DMS 273 treated with DMSO at 0.1 percent for 48 hours (cell line): ENCODE measurements at places on chromosomes 6 and 20.
A peak's percentile ranks its signal among the peaks of the same experiment; 100 is the strongest.

DNA sequence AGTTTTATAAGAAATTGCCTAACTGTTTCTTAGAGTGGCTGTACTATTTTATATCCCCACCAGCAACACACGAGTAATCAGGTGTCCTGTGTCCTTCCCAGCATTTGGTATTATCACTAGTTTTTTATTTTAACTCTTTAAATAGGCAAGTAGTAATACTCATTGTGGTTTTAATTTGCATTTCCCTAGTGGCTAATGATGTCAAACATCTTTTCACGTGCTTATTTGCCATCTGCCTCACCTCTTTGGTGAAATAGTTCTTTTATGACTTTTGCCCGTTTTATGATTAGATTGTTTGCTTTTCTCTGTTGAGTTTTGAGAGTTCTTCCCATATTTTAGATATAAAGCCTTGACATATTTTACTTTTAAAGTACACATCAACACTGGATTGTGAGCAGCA is 57.8 kb downstream of the GCLC start:
- no peak for DNase-seq

GRCh38 chr20:62896526-62896925 is 29.8 kb downstream of the DIDO1 start:
- no peak for DNase-seq

DNA sequence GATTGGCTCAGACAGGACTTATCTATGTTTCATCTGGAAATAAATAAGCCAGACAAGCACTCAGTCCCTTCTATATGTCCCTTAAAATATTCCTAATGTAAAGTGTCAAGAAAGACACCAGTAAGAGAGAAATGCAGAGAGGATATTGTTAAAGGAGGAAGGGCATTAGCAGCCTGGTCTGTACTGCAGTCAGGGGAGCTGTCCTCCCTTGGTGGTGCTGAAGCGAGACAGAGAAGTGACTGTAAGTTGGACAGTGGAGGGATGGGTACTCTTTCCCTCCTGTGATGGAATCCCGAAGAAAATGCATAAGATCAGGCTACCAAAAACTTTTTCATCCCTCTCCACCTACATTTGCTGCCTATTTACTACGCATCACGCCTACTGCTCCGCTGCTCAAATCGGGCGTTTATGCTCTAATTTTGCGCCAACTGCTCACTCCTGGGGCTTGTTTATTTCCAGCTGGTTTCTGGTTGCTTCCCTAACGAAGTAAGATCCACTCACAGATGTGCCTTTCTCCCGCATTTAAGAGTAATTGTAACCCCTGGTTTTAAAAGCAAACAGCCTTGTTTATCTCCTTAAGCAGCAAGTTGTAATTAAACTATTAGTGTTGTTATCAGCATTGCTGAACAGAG is 35.2 kb downstream of the PHACTR1 start:
- DNase-seq = no peak

- DNase-seq = no peak
Observed at GRCh38 chr20:47531458-47531857, 29.8 kb downstream of the NCOA3 start.

DNA sequence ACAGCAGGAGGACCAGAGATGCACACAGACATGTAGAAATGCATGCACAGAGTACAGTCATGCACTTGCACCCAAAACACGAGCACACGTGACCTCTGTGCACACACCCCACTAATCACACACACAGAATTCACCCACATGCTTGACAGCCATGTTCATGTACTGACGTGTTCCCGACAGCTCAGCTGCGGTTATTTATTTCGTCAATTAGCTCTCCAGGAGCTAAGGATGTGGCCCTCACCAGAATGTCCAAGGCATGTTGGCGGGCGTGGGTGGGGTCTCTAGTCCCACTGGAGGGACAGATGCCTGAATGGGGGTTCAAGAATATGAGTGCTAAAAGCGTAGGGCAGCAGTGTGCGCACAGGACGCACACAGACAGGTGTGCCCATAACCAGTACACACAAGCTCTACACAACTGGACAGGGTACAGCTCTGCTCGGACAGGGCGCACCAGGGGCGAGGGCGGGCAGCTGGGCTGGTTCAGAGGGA is 571 bp upstream of the PRPF6 start:
- DNase-seq = no peak

DNA sequence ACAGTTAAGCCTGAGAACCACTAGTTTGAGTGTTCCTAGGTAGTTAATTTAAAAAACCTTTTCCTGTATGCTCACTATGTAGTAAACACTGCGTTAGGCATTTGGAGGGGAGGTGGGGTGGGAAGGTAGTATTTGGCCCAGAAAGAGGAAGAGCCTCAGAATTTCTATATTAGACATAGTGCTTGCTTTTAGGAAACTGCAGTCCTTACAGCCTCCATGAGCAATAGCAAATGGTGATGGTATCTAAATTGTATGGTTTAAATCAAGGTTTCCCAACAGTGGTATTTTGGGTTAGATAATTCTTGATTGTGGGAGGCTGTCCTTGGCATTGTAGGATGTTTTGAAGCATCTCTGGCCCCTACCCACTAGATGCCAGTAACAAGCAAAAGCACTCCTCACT is 61.5 kb upstream of the RIPOR2 start:
- DNase-seq = no peak

GRCh38 chr20:8414586-8415274 is 282.7 kb downstream of the PLCB1 start:
- no peak for DNase-seq

GRCh38 chr20:46111836-46112212 is 6.3 kb upstream of the CD40 start:
- DNase-seq = no peak

- no peak for DNase-seq
Observed at GRCh38 chr6:72403413-72403812, 218.5 kb upstream of the KCNQ5 start.

- no peak for DNase-seq
Observed at GRCh38 chr20:11700831-11701230, 216.9 kb upstream of the BTBD3 start.

DNA sequence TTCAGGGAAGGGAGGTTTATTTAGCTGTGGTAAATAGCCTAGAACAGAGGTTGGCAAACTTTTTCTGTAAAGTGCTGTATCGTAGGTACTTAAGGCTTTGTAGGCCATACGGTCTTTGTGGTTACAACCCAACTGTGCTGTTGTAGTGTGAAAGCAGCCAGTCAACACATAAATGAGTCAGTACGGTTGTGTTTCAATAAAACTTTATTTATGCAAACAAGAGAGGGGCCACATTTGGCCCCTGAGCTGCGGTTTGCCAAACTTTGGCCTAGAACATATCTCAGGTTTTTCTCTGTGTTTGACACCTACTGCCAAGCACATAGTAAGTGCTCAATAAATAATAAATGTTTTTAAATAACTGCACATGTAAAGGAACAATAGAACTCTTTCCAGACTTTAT is 102.2 kb downstream of the RNF144B start:
- no peak for DNase-seq

DNA sequence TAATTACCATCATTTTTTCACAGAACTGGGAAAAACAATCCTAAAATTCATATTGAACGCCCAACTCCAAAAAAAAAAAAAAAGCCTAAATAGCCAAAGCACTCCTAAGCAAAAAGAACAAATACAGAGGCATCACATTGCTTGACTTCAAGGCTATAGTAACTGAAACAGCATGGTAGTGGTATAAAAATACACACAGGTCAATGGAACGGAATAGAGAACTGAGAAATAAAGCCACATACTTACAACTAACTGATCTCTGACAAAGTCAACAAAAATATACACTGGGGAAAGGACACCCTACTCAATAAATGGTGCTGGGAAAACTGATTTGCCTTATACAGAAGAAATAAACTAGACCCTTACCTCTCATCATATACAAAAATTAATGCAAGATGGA is 89.6 kb downstream of the MRAP2 start:
- no peak for DNase-seq

GRCh38 chr6:80480421-80481157 is 374.1 kb downstream of the BCKDHB start:
- no peak for DNase-seq

GRCh38 chr6:70310063-70310694 is 7.3 kb upstream of the COL9A1 start:
- peak; percentile 13 for DNase-seq

- peak; percentile 73 for DNase-seq
Observed at GRCh38 chr6:31399589-31400466, 3.6 kb upstream of the MICA start.

DNA sequence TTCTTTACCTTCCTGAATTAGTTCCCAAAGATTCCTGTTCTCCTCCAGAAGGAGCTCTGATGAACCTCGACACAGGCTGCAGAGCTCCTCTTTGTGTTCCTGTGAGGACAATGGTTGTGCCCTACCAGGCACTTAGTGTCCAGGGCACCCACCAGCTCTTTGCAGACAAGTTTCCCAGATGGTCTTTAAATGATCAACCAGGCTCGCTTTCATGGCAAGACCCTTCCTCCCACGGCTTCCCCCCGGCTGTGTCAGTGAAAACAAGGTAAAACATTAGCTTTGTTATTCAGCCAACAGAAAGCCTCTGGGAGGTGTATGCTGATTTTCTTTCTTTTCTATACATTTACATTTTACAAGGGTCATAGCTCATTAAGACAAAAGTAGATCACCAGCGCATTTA is 32.3 kb upstream of the CNKSR3 start:
- DNase-seq = no peak

DNA sequence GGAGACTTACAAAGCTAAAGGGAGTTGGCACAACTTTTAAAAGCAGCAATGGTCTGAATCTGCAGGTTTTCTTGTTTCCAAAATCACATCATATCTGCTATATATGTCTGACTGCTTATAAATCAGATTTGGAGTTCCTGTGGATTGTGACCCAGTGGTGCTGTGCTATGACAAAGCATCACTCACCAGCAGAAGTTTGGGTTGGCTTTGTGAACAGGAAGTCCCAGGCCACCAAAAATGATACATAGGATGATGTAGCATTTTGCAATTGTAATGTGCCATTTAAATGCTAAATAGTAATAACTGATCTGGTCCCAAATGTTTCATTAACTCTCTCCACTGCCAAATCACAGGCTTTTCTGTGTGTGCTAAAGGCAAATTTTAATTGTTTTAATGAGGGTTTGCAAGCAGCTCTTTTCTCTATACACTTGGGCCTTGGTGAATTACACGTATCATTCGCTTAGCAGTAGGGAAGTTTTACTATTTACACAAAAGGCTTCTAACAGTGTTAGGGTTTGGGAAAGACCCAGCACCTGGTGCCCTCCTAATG is 60.8 kb downstream of the SYNDIG1 start:
- no peak for DNase-seq

DNA sequence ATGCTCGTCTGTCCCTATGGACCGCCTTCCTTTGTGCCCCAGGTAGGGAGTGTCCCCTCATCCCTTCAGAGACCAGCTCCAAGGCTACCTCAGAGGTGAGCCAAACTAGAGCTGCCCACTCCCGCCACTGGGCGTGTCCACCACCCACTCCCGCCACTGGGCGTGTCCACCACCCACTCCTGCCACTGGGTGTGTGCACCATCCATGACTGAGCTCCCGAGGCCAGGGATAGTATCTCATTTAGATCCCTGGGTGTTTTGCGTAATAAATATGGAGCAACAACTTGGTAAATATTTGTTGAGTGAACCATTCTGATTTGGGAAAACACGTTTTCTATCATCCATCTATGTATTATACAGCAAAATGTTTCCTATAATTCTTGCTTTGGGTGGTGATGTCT is 68.8 kb downstream of the ZBTB2 start:
- no peak for DNase-seq

GRCh38 chr6:8325743-8326142 is 109.6 kb downstream of the SLC35B3 start:
- no peak for DNase-seq

DNA sequence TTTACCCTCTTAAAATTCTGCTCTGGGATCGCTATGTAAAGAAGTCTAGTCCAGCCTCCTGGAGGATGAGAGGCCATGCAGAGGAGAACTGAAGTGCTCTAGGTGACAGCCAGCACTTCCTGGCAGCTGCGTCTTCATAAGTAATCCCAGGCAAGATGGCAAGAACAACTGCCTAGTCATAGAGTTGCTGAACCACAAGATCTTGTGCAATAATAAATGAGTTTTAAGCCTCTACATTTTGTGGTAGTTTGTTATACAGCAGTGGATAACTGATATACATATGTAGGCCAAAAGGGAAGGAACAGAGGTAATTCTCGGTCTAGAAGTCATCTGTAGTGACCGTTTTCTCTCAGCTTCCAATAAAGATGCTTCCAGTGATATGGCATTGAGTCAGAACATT is 103.8 kb upstream of the FLRT3 start:
- no peak for DNase-seq

DNA sequence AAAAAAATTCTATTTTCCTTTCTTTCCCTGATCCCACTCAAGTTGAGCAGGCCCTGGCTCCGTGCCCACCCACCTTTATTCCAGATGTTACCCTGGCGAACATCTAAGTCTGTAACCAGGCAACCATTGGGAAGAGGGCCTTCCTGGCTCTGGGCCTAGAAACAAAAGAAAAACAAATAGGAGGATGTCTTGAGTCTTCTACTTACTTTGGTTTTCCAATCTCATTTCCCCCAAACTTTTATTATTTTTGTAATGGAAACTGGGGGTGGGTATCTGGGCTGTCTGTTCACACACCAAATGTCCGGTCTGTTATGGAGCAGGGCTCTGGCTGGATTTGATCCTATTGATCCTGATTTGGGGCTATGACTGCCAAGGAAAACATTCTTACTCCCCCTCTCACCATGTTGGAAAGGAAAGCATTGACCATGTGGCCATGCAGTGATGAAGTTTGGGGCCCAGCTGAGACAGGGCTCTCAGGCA is 744.1 kb downstream of the DHX35 start:
- DNase-seq = no peak

- no peak for DNase-seq
Observed at GRCh38 chr6:47129129-47129528, 87.0 kb upstream of the ADGRF1 start.

DNA sequence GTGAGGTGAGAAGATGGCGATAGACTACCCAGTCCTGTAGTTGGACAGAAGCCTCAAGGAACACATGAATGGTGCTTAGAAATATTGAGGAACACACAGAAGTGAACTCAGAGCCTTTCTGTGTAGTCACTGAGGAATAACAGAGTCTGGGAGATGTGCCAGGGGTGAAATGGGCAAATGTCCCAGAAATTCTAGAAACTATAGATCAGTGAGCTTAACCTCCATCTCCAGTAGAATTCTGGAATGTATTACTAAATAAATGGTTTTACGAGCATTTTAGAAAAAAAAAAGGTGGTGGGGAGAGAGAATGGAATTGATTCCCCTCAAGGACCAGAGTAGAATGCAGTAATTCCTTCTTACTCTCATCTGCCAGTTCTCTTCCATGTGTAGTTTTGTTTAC is 380.0 kb downstream of the LMBRD1 start:
- peak; percentile 9 for DNase-seq

- DNase-seq = peak; percentile 41
Observed at GRCh38 chr6:160979061-160979708, 12.4 kb upstream of the MAP3K4 start.

DNA sequence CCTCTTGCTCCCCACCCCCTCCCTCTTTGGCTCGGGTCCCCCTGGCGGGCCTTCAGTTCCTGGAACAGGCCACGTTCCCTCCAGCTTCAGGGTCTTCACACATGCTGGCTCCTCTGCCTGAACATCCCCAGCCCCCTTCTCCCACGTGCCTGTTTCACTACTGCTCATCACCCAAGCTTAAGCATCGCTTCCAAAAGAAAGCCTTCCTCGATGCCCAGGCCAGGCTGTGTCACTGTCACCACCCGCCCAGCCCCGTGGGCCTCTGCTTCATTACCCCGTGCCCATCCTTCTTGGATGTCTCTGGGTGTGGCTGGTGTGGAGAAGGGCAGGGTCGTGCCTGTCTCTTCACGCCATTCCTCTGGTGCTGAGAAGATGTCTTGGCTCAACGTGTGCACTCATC is 2.8 kb downstream of the DLGAP4 start:
- no peak for DNase-seq
